Naive thymus-derived CD8-positive, alpha-beta T cell (primary cell): ENCODE measurements at places on chromosomes 12 and 14.

DNA sequence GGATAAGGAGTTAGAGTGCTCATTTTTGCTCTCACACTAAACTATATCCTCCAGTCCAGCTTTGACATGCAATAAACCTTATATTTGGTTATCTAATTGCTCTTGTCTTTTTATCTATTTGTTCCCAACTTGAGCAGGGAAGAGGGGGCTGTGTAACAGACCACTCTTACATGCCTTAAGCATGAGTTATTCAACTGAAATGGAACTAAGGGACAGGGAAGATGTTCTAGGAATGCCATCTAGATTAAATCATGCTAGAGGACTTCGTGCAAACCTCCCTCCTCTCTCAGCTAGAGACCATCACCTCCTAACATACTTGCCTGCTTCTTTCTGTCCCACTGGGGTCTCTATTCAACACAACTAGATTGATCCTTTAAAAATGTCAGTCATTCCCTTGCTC lies 20.6 kb downstream of the SPX start:
- no peak overlapping the region for H3K4me3 ChIP-seq
- no peak overlapping the region for H3K27ac ChIP-seq
- H3K4me1 ChIP-seq, result no peaks in the 10 kb centered on the region
- DNase-seq, result no peak
- no peaks in the 10 kb centered on the region for H3K36me3 ChIP-seq

DNA sequence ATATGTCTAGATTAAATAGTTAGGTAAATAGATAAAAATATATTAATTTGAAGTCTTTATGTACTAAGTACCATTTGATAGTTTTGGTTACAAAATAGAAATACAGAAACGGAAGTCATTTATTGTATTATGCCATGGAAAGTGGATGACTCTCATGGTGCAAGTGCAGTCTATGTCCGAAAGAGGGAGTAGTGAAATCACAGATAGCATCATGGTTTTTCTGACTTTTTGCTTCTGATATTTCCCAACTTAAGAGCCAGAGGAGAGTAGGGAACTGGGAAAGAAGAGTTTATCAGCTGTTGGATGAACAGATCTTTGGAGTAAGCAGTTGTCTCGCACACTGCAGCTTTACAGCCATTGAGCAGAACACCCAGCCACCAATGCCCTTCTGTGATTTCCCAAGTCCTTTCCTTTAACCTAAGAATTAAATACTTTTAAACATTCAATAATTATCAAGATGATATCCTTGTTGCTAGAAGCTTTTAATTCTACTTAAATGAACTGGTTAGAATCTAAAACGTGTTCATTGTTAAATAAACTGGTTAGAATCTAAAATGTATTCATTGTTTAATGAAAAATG lies 18.4 kb upstream of the SRGAP1 start:
- H3K4me1 ChIP-seq, result peaks cover 6% of the 10 kb centered on the region
- no peaks in the 10 kb centered on the region for H3K36me3 ChIP-seq
- H3K27ac ChIP-seq, result no peak overlapping the region

DNA sequence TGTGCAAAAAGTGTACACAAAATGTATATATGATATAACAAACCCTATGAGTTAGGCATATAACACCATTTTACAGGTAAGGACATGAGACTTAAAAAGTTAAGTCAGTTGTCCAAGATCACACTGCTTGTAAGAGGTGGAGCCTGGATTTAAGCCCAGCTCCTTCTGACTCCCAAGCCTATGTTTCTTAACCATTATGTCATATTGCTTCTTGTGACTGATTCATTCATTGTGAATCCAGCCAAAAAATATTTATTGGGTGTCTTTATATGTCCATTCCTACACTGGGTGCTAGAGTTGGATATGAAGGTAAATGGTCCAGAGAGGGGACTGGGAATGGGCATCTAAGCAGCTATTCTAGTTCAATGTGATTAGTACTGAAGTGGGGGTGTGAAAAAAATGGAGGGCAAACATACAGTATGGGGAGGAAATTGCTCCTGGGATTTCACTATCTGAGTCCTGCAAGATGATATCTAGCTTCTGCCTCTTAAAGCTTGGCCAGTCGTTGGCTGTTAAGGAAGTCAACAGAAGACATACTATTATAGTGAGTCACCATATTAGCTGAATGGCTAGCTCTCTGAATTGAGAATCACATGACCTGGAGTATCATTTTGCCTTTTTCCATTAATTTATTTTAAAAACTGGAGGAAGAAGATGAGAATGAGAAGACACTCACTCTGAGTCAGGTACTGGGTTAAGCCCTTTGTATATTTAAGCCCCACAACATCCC lies 28.8 kb downstream of the PAX9 start:
- peaks cover 8% of the 10 kb centered on the region for H3K27me3 ChIP-seq
- no peaks in the 10 kb centered on the region for H3K4me1 ChIP-seq

GRCh38 chr12:67804168-67804567 lies 155.6 kb downstream of the DYRK2 start:
- H3K36me3 ChIP-seq, result no peaks in the 10 kb centered on the region
- no peaks in the 10 kb centered on the region for H3K27me3 ChIP-seq
- peaks cover 17% of the 10 kb centered on the region for H3K4me1 ChIP-seq
- no peak overlapping the region for H3K27ac ChIP-seq
- DNase-seq, result peak; percentile 68

DNA sequence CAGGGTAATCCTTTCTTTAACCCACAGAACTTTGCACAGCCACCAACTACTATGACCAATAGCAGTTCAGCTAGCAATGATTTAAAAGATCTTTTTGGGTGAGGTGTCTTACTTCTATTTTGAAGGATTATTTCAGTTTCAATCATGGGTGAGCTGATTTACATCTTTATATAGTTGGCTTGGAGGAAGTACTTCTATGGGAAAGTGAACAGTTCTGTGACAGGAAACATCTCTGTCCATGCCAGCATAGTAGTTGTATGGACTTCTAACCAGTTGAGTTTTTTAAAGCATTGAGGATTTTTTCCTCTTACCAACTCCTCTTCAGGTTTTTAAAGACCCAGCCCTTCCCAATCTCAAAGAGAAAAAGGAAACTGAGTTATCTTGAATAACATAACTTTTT lies 17.8 kb upstream of the SLC17A8 start:
- DNase-seq, result no peak
- no peak overlapping the region for H3K27ac ChIP-seq
- no peak overlapping the region for H3K4me3 ChIP-seq
- peaks cover 65% of the 10 kb centered on the region for H3K36me3 ChIP-seq
- no peaks in the 10 kb centered on the region for H3K4me1 ChIP-seq

DNA sequence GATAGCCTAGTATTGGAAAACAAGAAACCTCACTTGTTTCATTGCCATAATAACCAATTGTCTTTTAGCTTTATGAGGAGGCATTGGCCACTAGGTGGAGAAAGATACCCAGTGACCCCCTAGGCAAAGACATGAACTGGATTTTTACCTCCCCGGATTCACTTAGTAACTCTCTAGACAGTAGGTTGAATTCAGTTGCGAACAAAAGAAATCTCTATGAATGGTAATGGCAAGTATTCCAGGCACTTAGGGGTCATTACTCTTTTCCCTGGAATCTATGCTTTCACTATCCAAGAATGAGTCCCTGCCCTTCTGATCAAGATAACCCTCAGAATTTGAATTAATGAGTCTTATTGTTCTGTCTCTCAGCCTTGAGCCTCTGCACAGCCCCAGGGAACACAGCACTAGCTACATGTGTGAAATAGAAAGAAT lies 29.5 kb upstream of the RHOJ start:
- H3K4me3 ChIP-seq, result no peak overlapping the region
- DNase-seq, result no peak
- H3K4me1 ChIP-seq, result no peaks in the 10 kb centered on the region
- peaks cover 7% of the 10 kb centered on the region for H3K27me3 ChIP-seq

GRCh38 chr12:93766796-93767523 lies 89.8 kb downstream of the CRADD start:
- no peaks in the 10 kb centered on the region for H3K27me3 ChIP-seq
- H3K4me3 ChIP-seq, result no peak overlapping the region
- H3K27ac ChIP-seq, result no peak overlapping the region
- peaks cover 18% of the 10 kb centered on the region for H3K4me1 ChIP-seq

DNA sequence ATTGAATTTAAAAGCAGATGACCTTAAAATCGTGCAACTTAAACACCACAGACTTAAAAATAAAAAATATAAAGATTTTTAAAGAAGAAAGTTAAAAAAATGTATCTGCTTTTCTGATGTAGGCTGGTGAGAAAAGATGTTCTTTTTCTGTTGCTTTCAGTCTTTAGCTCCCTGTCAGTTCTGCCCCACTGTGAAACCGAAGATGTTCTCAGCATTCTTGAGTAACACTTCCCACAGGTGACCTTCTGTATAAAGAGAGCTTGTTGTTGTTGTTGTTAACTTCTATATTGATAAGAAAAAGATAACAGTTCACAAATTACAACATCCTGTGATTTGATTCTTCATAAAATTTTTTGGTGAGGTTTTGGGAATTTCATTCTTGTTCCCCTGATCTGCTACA lies 377.9 kb upstream of the RGS6 start:
- no peak for DNase-seq
- no peak overlapping the region for H3K4me3 ChIP-seq
- peak overlapping the region; percentile 91 for H3K27ac ChIP-seq
- H3K27me3 ChIP-seq, result no peaks in the 10 kb centered on the region

DNA sequence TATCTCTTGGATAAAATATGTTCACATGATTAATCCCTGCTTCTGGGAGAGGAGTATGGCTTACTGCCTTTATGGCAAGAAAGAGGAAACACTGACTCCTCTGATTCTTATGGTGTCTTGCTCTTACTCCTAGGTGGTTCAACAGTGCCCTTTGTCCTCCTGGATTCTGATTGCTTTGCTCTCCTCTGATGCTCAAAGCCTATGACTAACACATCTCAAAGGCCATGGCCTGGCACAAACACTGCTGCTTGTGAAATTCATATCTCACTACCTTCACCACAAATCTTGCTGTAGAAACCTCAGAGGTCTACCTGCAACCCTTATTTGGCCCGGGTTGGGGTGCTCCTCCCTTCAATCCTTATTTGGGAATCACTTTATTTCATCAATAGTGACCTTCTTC lies 217.2 kb downstream of the C12orf50 start:
- H3K27ac ChIP-seq, result no peak overlapping the region
- no peak overlapping the region for H3K4me3 ChIP-seq
- no peaks in the 10 kb centered on the region for H3K4me1 ChIP-seq
- H3K36me3 ChIP-seq, result no peaks in the 10 kb centered on the region
